ENCODE measurements at places on chromosomes 12 and 14. TPM values are rescaled to one million over a fixed set of nuclear protein-coding genes. Genes with fewer than 3 reads are reported as not detected.

GRCh38 chr12:3119756-3120601 lies 42.8 kb downstream of the TSPAN9 start:
- peak overlapping the region; percentile 55 for H3K27ac ChIP-seq
- H3K36me3 ChIP-seq: no peaks in the 10 kb centered on the region
- peaks cover 15% of the 10 kb centered on the region for H3K27me3 ChIP-seq
- H3K4me1 ChIP-seq: peaks cover 70% of the 10 kb centered on the region
- DNase-seq: no peak

DNA sequence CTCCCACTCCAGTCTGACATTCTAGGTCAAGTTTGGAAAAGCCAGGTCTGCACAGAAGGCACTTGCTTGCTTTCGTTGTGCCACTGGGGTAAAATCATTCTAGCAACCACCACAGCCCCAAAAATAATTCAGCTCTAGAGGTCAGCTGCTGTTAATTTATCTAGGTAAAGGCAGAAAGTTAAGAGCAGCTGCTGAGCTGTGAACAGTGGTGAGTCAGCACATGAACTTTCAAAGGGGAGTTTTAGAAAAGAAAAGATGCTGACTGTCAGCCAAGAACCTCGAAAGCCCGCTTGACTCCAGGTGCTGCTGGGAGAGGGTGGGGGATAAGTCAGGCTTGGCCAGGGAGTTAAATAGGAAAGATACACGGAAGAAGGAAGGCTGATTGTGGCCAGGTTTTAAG lies 12.7 kb downstream of the CCDC197 start:
- H3K4me3 ChIP-seq: no peak overlapping the region
- no peaks in the 10 kb centered on the region for H3K36me3 ChIP-seq
- peaks cover 14% of the 10 kb centered on the region for H3K4me1 ChIP-seq
- no peaks in the 10 kb centered on the region for H3K27me3 ChIP-seq

- H3K36me3 ChIP-seq: no peaks in the 10 kb centered on the region
- H3K4me1 ChIP-seq: no peaks in the 10 kb centered on the region
- peaks cover 2% of the 10 kb centered on the region for H3K27me3 ChIP-seq
- no peak overlapping the region for H3K4me3 ChIP-seq
- DNase-seq: no peak
Measured at GRCh38 chr14:30291216-30291615, 267.7 kb upstream of the G2E3 start.

- H3K27me3 ChIP-seq: no peaks in the 10 kb centered on the region
- H3K27ac ChIP-seq: no peak overlapping the region
- no peak for DNase-seq
- H3K4me1 ChIP-seq: no peaks in the 10 kb centered on the region
Measured at GRCh38 chr14:79699206-79699605, 512.1 kb downstream of the DIO2 start.

DNA sequence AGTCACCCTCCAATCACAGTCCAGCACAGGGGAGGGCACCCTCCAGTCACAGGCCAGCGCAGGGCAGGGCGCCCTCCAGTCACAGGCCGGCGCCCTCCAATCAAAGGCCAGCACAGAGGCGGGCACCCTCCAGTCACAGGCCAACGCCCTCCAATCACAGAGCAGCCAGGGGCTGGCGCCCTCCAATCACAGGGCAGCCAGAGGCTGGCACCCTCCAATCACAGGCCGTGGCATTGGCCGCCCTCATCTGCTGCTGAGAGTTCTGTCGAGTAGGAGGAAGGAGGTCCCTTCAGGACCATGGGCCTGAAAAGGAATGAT lies 26.6 kb downstream of the DDX51 start:
- DNase-seq: no peak
- no peaks in the 10 kb centered on the region for H3K4me1 ChIP-seq
- H3K36me3 ChIP-seq: no peaks in the 10 kb centered on the region
- no peak overlapping the region for H3K27ac ChIP-seq

- no peaks in the 10 kb centered on the region for H3K36me3 ChIP-seq
- H3K4me3 ChIP-seq: no peak overlapping the region
- H3K4me1 ChIP-seq: no peaks in the 10 kb centered on the region
- DNase-seq: no peak
Measured at GRCh38 chr12:131816495-131816894, 11.7 kb upstream of the MMP17 start.

GRCh38 chr12:57477710-57478681 lies 1.7 kb downstream of the ARHGAP9 start:
- DNase-seq: peak; percentile 84
- H3K4me3 ChIP-seq: peak overlapping the region; percentile 63
- peak overlapping the region; percentile 87 for H3K27ac ChIP-seq
- no peaks in the 10 kb centered on the region for H3K27me3 ChIP-seq

DNA sequence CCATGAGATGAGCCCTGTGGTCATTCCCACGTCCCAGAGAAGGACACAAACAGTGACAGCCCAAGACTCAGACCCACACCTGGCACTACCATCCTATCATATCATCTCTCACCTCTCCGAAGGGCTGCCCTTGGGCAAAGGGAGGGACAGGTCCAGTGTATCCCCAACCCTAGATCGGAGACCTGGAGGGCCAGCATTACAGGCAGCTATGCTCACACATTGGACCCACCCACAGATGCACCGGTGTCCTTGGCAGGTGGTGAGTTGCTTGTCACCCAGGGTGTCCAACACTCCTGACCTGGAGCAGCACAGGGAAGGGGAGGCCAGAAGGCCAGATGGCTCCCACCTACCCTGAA lies 117.4 kb downstream of the DICER1 start:
- no peaks in the 10 kb centered on the region for H3K36me3 ChIP-seq
- peak; percentile 41 for DNase-seq
- H3K4me3 ChIP-seq: no peak overlapping the region
- no peak overlapping the region for H3K27ac ChIP-seq

GRCh38 chr12:49642370-49642802 lies 19.0 kb downstream of the PRPF40B start:
- H3K27me3 ChIP-seq: no peaks in the 10 kb centered on the region
- no peak overlapping the region for H3K27ac ChIP-seq
- peak; percentile 71 for DNase-seq
- peaks cover 58% of the 10 kb centered on the region for H3K36me3 ChIP-seq

The GAS2L3 gene
- 0.52 TPM for polyA plus RNA-seq
